Thoracic aorta (tissue), 2 donors: ENCODE measurements at places on chromosomes 4 and X. TPM values are rescaled to one million over a fixed set of nuclear protein-coding genes. Genes with fewer than 3 reads are reported as not detected.

DNA sequence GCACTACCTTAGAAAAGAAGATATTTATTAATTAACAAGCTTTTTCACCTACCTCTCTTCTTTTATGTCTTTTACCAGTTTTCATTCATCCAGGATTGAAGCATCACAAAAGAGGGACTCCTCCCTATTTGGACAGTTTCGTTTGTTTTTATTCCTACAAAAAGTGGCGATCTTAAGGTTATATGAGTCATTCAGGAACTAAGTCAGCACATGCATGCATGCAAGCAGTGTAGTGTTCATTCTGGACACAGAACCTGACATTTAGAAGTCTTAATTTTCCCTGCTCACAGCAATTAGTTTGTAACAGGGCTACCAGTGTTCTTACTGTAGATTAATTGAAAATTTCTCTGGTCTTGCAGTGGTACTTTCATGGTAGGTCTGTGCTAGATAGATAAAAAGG lies 47.9 kb upstream of the QRFPR start:
- DNase-seq = no peak

DNA sequence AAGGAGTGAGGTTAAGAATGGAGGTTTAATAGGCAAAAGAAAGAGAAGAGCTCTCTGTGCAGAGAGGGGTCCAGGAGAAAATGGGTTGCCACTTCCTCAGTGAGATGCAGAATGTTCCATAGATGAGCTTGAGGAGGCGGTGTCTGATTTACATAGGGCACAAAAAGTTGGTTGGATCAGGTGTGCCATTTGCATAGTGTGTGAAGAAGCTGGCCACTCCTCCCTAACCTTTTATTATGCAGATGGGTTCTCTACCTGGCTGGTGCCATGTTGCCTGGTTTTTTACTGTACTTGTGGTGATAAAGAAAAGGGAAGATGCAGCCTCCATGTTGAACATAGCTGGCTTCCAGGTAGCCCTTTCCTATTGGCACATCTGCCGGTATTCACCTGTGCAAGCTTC lies 27.3 kb downstream of the SUPT20HL1 start:
- DNase-seq = no peak

GRCh38 chrX:49710744-49711319 lies 15.0 kb upstream of the PAGE1 start:
- DNase-seq = no peak

DNA sequence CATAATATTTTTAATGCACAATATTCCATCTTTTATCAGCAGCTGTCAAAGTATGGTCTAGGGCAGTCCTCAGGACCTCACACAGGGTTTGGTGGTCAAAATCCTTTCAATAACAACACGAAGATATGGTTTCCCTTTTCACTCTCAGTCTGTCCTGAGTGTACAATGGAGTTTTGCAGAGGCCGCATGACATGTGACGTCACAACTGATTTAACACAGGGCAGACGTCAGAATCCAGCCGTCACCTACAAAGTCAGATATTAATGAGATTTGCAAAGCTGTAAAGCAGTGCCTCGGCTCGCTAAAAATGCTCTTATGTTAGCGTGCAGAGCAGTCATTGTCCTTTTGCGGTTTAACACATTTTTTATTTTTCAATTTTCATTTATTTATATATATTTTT lies 12.5 kb downstream of the ABLIM2 start:
- DNase-seq = no peak

GRCh38 chrX:3024176-3024575 lies 17.1 kb upstream of the ARSF start:
- DNase-seq = no peak

DNA sequence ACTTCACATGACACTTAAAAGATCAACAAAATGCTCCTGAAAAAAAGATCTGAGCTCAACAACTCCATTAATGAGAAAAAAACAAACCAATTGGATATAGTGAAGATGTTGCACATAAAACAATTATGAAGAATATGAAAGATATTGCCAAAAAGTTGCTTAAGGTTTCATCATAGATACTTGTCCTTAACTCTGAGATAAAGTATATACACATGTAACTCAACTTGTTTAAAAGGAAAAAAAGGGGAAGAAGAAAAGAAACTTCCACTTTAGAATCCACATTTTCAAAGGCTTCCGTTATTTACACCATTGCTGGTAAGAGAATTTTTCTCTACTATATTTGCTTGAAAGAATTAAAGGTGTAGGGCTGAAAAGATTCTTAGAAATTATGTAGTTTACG lies 2.7 kb downstream of the AFAP1 start:
- DNase-seq = no peak

PHKA1 gene
- total RNA-seq = 24.3 TPM

BRS3 gene
- total RNA-seq = not detected

GAGE12J gene
- total RNA-seq = not detected

XG gene
- total RNA-seq = 18.1 TPM

GLOD5 gene
- not detected for total RNA-seq

DCAF4L1 gene
- total RNA-seq = 0.14 TPM
